CD8-positive, alpha-beta T cell (primary cell): ENCODE measurements at places on chromosomes 16 and 17.

- DNase-seq: no peak
Observed at GRCh38 chr17:17626151-17626805, 34.8 kb upstream of the PEMT start.

DNA sequence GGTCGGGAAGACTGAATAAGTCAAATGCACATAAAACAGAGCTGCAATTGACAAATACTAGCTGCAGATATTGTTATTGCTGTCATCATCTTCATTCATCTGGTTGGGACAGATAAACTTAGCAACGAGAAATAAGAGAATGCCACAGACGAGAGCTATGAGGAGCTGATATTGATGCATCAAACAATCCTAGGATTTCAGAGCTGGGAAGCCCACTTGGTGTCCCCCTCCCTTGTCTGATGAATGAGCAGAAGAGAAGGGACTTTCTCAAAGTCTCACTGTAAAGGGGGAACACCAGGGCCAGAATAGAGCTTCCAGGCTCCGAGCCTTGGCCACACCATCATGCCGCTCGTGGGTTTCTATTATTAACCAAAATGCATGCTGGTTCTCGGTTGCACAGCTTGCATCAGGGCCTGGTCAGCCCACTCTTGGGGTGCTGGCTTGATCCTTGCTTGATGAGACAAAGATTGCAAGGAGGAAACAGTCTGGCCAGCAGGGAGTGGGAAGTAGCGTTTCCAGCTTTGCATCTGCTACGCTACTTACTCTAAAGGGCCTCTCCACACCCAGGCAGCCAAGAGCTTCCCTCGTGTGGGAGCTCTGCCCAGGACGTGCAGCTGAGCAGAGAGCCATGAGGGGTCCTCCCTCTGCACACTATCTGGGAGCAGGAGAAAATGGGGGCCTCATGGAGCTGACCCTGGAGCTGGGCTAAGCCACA lies 28.4 kb upstream of the EMP2 start:
- DNase-seq: no peak

- no peak for DNase-seq
Observed at GRCh38 chr17:39536468-39536867, 71.3 kb downstream of the NEUROD2 start.

- DNase-seq: no peak
Observed at GRCh38 chr16:2518823-2519710, 1.1 kb upstream of the AMDHD2 start.

GRCh38 chr16:3459401-3460090 lies 16.1 kb downstream of the NAA60 start:
- DNase-seq: peak; percentile 43

GRCh38 chr16:15610369-15610871 lies 32.5 kb downstream of the MARF1 start:
- DNase-seq: no peak

GRCh38 chr17:68248199-68248825 lies 469 bp downstream of the AMZ2 start:
- no peak for DNase-seq

GRCh38 chr16:1846416-1846815 lies 19.4 kb downstream of the FAHD1 start:
- DNase-seq: no peak

- peak; percentile 75 for DNase-seq
Observed at GRCh38 chr17:40560592-40561293, 4.5 kb downstream of the CCR7 start.
